Left forelimb (tissue), 1 donor: ENCODE measurements at places on chromosomes 6 and 20.

DNA sequence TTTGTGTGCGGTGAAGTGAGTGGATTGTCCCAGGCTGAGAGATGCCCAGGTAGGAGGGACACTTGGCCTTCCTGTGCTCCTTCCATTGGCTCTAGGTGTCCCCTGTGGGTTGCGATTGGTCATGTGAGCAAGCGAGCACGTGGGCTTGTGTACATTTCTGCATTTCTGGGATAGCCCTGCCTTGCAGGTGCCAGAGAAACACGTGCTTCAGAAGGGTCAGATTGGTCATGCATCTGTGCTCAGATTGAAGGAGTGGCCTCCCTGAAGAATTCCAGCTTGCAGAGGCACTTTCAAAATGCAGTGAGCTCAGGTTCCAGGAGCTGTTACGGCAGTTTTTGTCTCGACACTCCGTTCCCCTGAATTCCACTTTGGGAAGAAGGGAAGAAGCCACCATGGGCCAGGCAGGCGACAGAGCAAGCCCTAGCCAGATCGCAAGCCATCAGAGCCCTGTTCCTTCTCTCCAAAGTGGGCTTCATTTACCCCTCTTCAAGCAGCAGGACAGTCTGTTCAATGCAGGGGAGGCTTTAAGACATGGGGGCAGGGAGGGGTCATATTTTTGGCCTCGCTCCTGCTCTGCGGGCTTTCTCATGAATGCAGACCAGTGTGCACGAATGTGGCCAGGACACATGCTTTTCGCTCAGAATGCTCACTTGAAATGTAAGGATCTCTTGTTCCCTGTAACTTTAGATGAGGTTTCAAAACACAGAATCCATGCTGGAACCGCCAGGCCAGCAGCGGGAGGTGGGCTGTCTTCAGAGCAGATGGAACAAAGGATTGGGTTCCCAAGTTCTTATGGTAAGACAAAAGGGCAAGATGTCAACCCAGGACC lies 78.6 kb upstream of the AKAP12 start:
- DNase-seq: peak; percentile 74

GRCh38 chr20:53445932-53446331 lies 147.7 kb downstream of the ZNF217 start:
- DNase-seq: no peak

DNA sequence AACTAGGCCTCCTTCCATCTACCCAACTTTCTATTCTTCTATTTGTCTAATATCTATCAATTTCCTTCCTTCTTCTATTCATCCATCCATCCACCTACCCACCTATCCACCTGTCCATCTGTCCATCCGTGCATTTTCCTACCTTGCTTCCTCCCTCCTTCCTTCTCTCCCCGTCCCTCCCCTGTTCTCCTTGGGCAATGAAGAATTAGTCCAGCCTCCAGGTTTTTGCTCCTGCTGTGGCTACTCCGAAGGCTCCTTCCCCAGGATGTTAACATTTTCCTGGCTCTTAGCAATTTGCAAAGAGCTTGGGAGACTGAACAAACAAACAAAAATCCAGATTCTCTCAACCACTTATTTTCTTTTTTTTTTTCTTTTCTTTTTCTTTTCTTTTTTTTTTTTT lies 81.6 kb downstream of the KCNB1 start:
- no peak for DNase-seq

GRCh38 chr6:150391890-150392289 lies 23.1 kb downstream of the IYD start:
- no peak for DNase-seq

- no peak for DNase-seq
These were observed 94.0 kb downstream of the SGK1 start for GRCh38 chr6:134223796-134224420.

GRCh38 chr6:16684896-16685554 lies 76.2 kb downstream of the ATXN1 start:
- no peak for DNase-seq

DNA sequence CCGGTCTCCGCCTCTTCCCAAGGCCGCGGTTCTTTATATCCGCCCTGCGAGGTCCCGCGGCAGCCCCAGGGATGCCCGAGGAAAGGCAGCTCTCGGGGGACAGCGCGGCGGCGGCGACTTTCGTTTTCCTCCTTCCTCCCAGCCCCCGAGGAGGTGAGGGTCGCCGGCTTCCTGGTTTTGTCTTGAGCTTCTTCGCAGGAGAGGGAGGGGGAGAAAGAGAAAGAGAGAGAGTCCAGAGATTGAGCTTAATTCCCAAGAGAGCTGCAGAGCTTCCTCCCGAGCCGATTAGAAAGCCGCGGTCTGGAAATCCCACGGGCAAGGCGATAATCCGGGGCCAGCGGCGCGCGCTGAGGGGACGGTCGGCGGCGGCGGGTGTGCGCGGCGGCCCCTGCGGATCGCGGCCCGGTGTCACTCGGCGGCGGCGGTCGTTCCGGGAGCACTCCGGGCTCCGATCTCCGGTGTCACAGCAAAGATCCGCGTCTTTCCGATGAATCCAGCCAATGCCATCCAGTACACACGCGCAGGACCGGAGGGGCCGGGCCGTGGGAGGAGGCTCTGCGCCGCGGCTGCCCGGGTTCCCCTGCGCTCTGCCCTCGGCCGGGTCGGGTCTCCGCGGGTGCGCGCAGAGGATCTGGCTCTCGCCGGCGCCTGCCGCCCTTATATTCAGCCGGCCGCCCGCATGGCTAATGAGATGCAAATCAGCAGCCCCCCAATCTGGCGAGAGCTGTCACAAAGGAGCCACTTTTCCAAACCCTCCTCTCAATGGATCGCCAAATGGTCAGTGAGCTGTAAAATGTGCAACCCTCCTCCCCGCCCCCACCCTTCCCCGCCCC lies at the start of gene DLL1:
TSS of gene DLL1 (minus strand) at position 783 of the 833 bp plus-strand sequence. CDS start 939 bp downstream, outside the sequence.
- DNase-seq: no peak
